ENCODE measurements at places on chromosomes 4 and X.

- peak; percentile 39 for DNase-seq
Measured at GRCh38 chr4:137946453-137947174, 295.5 kb downstream of the SLC7A11 start.

GRCh38 chrX:118528071-118528737 is 32.6 kb downstream of the DOCK11 start:
- DNase-seq: no peak

GRCh38 chrX:22527302-22527701 is 254.6 kb downstream of the CBLL2 start:
- no peak for DNase-seq

DNA sequence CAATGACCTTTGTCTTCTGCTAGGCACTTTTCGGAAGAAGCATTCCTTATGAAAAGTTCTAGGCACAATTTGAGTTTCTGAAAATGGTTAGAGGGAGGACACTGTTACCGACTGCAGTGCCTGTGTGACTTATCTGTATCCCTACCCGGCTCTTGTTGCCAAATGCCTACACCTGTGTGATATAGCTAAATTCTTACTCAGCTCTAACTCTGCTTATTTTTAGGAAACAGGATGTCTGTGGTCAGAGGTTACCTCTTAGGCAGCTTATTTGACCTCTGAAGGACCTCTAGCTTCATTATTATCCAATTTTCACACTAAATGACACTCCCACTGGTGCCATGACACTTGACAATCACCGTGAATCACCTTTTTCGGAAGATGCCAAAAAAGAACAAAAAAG is 561.1 kb upstream of the SMIM31 start:
- no peak for DNase-seq

DNA sequence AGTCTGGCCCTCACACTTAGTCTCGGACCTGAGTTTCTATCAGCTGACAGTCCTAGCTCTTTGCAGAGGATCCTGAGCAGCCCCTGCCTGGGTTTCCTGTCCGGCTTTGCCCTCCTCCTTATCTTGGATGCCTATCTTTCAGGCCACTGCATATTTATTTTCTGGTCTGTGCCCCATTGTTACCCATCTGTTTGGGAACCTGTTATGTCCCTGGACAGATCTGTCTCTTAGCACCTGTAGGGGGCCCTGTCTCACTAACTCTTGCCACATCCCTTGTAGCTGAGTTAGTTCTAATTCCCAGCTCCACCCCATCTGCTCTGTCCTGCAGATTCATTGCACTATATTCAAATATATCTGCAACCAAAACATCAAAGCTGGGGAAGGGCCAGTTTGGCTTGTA is 514.9 kb upstream of the LCORL start:
- no peak for DNase-seq

DNA sequence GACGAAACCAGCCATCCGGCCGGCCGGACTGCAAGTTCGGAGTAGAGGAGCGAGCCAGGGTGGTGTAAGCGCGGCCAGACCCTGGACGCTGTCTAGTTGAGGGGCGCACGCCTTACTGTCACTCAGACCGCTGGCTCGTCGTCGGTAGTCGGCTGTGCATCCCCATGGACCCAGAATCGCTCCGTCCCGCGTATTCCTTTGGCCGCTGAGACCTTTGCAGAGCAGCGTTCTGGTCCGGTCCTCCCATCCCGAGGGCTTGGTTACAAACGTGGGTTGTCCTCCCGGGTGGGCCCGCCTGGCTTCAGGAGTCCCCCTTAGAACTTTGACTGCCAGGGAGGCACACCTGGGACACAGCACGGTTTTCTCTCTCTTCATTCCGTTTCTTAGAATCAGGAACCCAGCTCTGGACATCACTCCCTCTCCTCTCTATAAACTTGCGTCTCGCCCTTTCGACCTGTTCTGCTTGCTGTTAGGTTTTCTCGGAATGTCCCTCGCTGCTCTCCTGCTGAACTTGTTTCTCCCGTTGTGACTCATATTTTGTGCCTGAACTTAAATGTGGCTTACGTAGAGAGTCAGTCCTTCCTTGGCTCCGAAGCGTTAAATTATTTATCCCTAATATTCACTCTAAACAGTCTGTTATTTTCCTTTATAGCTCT is 672 bp downstream of the PGM2 start:
- peak; percentile 67 for DNase-seq

DNA sequence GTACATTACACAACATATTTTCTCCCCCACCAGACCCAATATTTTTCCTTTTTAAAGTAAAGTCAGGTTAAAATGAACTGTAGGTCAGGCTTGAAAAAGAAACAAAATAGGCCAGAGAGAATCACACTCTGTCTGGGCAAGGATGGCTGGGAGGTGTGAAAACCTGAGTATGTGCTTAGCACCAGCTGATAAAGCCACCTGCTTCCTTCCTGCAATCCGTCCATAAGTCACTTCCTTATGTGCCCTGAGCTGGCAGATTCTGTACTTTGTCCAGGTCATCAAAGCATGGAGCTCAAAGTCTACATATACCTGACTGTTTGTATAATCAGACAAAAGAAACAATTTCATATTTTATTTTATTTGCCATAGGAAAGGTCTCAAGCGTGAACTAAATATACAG is 37.7 kb downstream of the ANTXR2 start:
- no peak for DNase-seq

DNA sequence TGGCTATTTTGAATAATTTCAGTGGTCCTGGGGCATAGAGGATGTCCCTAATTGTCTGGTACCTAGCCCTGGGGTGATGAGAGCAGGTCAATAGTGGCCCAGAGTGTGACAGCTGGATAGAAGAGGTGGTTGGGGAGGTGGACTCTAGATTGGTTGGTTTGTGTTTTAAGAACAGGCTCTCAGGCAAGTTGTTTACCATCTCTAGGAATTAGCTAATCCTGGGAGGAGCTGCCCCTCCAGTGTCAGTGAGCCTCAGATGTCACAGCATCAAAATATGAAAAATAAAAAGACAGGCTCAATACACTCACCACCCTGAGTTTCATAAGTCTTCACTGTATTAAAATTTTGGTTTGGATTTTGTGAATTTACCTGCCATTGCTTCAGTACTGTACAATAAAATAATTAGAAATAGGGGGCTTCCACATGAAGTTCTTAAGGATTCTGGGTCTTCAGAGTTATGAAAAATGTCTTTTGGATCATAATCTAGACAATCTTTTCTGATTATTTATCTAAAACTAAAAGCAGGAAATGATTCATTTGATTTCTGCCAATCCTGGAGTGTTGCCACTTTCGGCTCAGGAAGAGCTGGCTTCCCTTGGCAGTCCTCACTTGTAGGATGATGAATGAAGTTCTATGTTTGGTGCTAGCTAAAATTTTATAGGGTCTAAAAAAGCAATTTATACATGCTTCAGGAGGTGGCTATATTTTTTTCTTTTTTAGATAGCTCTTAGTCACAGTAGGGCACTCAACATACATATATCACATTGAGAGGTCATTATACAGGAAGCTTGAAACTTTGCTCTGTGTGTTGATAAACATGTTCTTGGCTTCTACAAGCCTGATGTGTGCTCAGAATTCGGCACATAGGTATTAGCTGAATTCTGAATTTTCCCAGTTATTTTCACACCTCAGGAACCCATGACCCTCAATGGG is 395.1 kb downstream of the RAB28 start:
- DNase-seq: no peak

- peak; percentile 4 for DNase-seq
Measured at GRCh38 chrX:41720125-41720779, 3.7 kb upstream of the GPR82 start.

DNA sequence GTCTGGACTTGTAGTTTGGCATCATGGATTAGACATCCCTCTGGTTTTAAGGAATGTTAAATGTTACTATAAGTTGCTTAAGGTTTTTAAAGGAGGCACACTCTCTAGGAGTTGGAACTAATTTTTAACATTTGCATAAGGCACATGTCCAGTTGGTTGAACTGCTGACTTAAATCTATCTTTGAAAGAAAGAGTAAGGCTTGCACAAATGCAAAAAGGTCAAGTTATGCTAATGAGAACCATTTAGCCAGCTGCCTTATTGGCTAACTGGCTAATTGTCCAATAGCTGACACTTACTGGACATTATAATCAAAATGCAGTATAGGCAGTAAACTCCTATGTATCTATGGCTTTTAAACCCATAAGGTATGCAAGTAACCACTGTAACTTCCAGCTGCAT is 206.1 kb upstream of the TTC29 start:
- no peak for DNase-seq

DNA sequence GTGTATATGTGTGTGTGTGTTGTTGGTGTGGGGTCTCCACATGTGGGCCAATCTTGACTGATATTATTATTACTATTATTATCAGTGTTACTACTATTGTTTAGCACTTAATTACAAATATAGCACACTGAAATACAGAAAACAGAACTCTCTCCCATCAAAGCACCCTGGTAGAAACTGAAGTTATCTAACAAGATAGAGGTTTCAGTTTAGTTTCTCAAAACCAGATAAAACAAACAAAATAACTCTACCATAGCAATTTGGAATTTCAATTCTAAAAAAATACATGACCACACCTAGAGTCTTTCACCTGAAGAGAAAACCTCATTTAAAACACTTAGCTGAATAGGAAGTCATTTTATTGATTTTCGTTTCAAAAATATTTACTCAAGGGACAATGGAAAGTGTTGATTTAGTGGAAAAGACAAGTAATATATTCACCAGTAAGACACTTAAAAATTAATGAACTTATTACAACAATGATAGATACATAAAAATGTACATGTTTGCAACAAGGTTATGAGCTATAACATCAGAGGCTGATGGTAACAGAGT is 252.3 kb downstream of the PDHA2 start:
- DNase-seq: no peak

DNA sequence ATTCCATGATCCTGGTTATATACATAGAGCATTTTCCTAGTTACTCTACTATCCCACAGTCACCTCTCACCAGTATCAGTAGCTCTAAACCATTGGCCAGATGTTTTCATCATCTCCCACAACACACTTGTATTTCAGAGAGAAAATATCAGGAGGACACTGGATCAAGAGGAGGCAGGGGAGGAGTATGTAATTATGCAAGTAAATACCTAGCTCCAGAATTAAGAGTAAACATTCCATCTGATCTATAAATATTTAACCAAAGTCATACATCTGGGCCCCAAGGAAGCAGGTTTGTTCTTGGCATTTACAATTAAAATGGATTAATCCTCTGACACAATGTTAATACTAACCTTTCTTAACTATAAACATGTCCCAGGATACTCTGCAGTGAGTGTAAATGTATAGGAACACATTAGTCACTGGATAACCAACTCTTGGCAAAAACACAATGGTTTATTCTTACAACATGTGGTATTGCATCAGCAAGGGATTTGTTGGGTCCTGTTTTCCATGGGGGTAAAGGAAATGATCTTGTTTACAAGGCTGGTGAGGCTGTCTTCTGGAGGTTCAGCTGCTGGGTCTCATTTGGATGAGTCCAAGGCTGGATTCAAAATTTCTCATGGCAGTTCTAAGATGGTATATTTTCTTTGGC is 170.1 kb downstream of the ATG4A start:
- DNase-seq: no peak

- DNase-seq: peak; percentile 68
Measured at GRCh38 chr4:89111833-89112563, 665 bp downstream of the TIGD2 start.

DNA sequence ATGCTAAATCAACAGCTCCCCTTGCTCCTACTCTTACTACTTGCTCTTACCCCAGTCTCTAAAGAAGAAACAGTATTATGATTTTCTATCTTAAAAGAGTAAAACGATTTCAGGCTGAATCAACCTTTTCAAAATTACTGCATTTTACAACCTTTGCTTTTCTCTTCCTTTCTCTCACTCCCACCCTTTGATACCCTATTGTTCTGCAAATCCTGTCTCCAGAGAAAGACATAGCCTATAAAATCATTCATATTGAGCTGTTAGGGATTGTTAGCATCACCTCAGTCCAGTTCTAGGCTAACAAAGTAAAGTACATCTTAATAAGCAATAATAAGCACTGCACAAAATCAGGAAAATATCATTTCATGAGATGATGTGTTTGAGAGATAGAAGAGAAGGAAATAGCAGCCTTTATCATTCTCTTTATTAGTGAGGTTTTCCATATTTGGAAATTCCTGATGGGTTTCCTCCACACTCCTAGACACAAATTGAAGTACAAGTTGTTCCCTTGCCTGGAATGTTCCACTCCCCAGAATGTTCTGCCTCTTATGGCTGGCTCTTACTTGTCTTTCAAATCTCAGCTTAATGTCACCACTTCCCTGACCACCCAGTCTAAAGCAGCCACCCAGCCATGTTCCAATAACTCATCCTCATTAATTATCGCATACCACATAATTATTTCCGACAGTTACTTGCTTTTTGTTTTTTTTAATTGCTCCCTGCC is 219.7 kb downstream of the PALLD start:
- no peak for DNase-seq

DNA sequence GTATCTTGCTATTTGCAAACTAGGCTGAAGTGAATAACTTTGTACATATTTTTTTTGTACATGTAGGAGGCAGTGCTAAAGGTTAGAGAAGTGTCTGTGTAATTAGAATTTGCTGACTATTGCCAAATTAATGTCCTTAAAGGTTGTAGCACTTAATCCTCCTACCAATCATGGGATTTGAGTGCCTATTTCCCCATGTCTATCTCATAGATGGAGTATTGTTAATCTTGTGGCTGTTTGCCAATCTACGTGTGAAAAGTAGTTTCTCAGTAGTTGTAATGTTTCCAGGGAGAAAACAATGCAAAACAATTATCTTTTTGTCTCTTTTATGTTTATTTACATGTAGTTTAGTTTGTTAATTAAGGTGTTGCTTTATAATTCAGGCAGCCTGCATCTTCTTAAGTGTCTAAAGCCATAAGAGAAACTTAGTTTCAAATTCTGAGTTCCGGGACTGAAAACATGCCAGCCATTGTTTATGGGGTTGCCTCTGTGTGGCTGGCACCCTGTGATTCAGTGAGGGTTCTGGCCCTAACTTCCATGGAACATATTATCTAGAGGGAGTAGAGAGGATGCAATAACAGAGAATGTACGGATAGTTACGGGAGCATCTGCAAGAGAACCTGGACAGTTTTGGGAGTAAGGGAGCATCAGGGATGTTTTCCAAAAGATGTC is 142.4 kb downstream of the KLHL8 start:
- DNase-seq: no peak

GRCh38 chr4:158821228-158821971 is 52.6 kb downstream of the FNIP2 start:
- peak; percentile 75 for DNase-seq

DNA sequence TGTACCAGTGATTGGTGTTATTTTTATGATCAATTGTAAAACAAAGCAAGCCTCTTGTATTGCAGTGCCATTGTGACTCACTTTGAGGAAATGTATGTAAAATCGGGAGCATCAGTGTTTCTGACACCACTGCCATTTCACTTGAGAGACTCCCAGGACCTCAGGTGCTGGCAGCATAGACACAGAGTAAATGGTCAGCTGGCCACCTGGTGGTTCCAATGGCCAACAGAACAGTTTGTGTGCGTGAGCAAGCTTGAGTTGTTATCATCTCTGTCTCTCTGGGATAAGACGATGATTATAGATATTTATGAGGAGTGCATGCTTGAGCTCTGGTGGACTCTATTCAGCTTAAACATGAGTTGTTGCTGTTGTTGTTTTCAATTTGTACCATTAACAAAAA is 356.6 kb downstream of the GUCY2F start:
- no peak for DNase-seq

- DNase-seq: no peak
Measured at GRCh38 chr4:140575489-140575888, 6.7 kb upstream of the UCP1 start.

Measured in kidney tubule cell (primary cell).